ENCODE measurements at places on chromosomes 5 and 9.

- no peak for DNase-seq
Measured at GRCh38 chr5:97549496-97549895, 366.4 kb upstream of the RIOK2 start.

GRCh38 chr5:32217886-32218396 is 43.8 kb upstream of the GOLPH3 start:
- DNase-seq: no peak

DNA sequence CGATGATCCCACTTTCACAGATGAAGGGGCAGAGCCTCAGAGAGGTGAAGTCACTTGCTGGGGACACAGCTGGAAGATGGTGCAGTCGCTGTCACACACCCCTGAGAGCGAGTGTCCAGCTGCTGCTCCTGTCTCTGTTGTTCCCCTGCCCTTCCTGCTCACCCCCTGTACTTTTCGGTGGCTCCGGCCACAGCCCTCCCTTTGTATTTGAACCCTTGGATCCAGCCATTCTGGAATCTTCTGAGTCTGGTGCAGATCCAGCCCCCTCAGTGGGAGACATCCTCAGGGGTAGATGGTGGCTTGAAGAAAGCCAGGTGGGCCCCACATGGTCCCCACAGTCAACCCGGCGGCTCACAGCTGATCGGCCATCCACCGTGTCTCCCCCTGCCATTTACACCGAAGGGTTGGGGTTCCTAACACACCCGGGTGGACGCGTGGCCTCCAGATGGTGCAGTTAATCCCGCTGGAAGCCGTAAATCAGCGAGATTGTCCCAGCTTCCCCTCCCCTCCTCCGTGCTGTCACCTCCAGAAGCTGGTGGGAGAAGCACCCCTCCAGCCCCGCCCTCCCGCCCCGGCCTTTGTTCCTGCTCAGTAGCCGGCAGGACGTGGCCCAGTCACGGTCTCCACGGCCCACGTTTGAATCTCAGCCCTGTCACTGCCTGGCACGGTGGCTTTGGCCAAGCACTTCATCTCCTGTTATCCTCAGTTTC is 204.8 kb downstream of the C9orf50 start:
- no peak for DNase-seq

DNA sequence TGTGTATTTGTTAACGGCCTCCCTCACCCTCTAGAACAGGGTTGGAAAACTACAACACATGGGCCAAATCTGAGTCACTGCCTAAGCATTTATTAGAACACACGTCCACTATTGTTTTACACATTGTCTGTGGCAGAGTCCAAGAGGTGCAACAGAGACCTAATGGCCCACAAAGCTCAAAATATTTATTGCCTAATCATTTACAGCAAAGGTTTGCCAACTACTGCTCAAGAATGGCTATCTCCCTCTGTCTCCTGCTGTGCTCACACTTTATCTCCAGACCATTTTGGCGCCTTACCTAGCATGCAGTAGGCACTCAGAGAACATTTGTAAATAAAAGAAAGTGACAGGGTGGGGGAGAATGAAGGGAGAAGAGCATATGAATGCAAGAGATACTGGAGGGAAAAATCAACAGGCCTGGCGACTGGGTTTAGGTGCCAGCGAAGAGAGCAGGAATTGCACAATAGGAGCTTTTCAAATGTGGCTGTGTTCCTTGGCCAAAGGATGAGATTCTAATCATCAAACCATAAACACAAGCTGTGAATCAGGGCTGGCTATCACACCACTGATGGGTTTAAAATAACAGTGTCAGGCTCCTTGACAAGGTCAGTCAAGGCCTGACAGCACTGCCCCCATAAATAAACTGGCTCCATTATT is 80.3 kb downstream of the EPB41L4A start:
- DNase-seq: no peak

DNA sequence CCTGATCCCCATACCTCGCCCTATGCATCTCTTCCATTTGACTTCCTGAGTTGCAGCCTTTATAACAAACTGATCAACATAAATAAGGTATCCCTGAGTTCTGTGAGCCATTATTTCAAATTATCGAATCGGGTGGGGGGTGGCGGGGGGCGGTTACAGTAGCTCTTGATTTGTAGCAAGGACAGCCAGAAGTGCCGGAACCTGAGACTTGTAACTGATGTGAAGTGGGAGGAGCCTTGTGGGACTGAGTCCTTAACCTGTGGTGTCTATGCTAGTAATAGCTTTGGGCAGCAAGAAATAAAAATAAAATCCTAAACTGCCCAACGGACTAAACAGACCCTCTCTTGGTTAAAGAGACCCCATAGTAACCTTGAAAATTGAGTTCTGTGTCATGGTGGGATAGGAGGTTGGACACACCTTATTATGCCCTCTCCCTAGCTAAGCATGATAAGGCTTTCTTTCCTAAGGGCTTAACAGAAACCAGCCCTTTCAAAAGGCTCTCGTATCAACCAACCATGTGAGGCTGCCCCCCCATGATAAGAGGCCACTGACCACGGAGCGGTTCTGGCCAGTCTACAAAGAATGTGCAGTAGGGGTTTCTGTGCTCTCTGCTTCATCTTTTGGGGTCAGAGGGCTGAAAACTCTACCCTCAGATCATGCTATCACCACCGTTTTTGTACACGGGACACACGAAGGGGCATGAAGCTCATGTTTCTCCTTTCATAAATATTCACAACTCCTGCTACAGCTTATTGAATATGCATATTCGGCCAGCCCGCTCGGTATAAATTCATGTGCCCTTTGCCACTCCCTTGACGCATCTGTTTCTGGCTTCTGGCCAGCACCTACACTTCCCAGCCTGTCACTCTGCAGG is 39.5 kb upstream of the IQGAP2 start:
- DNase-seq: no peak

Measured in stimulated activated CD8-positive, alpha-beta memory T cell treated with anti-CD3 and anti-CD28 coated beads, Interleukin-7, amount 100 ng/mL, for 1 hour (primary cell).